ENCODE measurements at places on chromosomes 11 and 22. TPM values are rescaled to one million over a fixed set of nuclear protein-coding genes. Genes with fewer than 3 reads are reported as not detected.
A peak's percentile ranks its signal among the peaks of the same experiment; 100 is the strongest.

Gene PHLDA2
- 1.8 TPM for total RNA-seq

Gene NXPE1
- not detected for total RNA-seq

Gene SLN
- total RNA-seq, result 767 TPM

Gene PANX2
- 1.7 TPM for total RNA-seq

Gene OR10A2
- total RNA-seq, result not detected

Gene C11orf86
- not detected for total RNA-seq

Gene GAL
- not detected for total RNA-seq

Gene LRFN4
- total RNA-seq, result 8.6 TPM

Gene BAIAP2L2
- 0.63 TPM for total RNA-seq

Gene TMEM25
- total RNA-seq, result 16.5 TPM

DNA sequence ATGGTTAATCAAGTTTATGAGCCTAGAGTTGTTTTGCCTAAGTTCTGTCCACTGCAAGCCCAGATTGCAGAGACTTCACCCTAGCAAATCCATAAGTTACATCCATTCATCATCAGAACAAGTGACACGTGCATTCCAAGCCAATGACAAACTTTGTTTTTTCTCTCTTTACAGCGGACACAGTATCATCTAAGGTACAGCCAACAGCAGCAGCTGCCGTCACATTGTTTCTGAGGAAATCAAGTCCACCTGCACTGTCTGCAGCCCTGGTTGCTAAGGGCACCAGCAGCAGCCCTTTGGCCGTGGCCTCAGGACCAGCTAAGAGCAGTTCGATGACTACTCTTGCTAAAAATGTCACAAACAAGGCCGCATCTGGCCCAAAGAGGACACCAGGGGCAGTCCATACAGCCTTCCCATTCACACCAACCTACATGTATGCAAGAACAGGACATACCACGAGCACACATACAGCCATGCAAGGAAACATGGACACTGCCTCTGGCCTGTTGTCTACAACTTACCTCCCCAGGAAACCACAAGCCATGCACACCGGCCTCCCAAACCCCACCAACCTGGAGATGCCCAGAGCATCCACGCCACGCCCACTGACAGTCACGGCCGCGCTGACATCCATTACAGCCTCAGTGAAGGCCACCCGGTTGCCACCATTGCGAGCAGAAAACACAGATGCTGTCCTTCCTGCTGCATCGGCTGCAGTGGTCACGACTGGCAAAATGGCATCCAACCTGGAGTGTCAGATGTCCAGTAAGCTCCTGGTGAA, 155.8 kb downstream of the C11orf91 start:
- no peak for DNase-seq

DNA sequence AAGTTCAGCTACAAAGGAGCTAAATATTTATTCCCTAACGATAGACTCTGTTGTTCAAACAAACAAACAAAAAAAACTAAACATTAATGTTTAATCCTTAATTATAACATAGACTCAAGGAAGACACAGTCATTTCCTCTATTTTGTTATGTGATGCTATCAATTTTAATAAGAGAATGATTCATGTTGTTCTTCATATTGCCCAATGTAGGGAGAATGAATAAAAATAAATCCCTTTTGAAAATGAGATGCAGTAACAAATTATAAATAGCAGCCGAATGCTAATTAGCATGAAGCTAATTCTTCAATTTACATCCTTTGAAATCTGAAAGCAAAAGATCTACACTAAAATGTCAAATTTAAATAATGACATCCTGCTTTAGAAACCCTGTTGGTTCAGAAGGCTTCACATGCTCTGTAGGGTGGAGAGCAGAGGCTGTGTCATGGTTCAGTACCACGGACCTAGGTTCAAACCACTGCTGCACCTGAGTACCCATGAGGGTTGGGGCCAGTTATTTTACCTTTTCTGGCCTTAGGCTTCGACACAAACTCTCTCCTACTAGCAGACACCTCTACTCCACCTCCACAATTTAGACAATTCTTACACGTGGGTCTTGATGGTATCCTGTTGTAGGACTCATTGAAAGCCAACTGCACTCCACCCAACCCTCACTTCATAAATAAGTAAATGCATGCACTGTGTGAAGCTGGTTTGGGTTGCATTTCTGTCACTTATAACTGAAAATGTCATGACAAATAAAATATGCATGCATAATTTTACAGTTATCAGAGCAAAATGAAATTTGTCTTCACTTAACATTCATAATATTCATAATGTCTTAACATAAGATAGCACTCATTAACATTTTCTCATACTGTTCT, 89.0 kb downstream of the RRAS2 start:
- no peak for DNase-seq

- no peak for DNase-seq
These were observed at the start of gene LRP5 for GRCh38 chr11:68312117-68312779. Gene LRP5 (plus strand): TSS chr11:68312591. CDS start chr11:68312715, 124 bp downstream.

DNA sequence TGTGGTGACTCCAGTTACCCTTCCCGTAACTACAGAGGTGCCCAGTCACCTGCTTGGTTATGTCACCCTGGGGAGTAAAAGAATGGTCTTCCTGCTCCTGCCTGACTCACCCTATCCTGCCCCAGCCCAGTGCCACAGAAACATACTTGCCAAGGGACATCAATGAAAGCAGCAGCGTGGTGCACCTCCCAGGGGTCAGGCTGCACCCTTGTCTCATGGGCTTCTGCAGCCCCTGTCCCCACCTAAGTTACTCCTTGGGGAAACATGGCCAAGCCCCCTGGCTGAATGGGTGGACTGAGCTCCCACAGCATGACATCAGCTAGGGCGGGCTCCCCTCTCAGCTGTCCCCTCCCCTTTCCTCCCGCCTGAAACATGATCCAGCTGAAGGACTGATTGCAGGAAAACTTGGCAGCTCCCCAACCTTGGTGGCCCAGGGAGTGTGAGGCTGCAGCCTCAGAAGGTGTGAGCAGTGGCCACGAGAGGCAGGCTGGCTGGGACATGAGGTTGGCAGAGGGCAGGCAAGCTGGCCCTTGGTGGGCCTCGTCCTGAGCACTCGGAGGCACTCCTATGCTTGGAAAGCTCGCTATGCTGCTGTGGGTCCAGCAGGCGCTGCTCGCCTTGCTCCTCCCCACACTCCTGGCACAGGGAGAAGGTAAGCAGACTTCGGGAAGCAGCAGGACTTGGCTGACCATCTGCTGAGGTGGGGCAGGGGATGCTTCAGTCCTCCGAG, at the start of gene HTR3A:
TSS of gene HTR3A (plus strand) at position 368 of the 730 bp plus-strand sequence. CDS start at position 586, 218 bp downstream.
- peak; percentile 74 for DNase-seq

DNA sequence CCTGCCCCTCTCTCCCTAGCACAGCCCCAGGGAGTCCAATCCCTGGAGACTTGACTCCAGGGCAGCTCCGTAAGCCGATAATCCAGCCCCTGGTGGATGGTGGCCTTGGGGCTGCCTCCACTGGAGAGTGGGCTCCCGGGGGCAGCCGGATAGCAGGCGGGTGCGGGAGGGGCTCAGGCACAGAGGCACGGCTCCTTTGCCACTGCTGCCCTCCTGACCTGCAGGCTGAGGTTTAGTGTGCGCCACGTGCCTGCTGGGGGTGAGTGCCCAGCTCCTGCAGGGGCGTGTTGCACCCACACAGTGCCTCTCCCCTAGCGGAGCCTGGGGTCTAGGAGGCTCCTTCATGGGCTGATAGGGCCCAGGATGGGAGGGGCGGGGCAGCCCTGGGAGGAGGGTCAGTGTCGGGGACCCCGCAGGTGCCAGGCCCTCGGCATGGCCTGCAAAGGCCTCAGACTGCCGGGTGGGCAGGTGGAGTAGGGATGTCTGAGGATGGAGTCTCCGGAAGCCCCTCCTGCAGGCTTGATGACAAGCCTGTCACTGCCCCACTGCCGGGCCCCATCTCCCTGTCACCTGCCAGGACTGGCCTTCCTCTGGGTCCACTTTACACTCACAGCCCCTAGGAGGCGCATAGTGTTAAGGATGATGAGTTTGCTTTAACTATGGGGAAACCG, 5.6 kb downstream of the DUSP8 start:
- DNase-seq, result no peak

- DNase-seq, result no peak
These were observed 5.9 kb downstream of the TP53AIP1 start for GRCh38 chr11:128936606-128937251.

- no peak for DNase-seq
These were observed 395.7 kb downstream of the AASDHPPT start for GRCh38 chr11:106473089-106473722.

DNA sequence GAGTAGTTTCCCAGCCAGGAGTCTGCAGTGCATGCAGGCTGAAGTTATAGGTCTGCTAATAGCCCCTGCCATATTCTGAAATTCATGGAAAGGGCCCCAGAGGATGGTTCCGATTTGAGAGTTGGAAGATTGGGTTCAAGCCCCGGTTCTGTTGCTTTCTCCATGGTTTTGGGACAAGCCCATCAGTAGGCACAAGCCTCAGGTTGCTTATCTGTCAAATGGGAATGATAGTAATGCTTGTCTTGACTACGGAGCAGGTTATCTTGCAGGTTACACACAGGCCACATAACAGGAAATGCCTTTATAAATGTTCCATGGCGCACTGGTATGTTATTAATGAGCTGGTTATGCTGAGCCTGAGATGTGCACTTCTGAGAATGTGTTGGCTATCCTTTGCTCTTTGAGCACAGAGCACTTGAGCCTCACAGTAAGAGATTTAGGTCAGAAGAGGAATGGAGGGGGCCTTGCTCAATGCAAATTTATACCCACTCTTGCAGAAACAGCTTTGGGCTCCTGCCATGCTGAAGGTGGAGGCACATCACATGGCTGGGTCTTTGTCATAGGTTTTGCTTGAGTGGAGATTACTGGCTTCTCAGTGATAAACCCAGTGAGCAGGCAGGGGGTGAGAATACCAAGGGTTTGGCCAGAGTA, 47.1 kb downstream of the ZNRF3 start:
- DNase-seq, result no peak

DNA sequence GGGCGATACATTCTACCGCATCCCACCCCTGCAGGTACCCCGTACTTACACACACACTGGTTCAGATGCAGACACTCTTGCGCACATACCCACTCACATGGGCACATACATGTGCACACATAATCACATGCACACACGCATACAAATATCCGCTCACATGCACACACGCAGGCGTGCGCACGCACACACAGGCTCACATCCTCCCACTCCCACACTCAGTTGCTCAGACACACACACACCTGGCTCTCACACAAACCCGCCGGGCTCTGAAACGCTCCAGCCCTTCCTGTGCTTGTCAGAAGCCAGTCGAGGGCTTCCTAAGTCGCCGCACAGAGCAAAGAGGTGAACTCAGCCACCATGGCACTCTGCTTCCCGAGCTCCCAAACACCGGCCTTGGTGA, 164.5 kb downstream of the CRYBB2 start:
- no peak for DNase-seq

DNA sequence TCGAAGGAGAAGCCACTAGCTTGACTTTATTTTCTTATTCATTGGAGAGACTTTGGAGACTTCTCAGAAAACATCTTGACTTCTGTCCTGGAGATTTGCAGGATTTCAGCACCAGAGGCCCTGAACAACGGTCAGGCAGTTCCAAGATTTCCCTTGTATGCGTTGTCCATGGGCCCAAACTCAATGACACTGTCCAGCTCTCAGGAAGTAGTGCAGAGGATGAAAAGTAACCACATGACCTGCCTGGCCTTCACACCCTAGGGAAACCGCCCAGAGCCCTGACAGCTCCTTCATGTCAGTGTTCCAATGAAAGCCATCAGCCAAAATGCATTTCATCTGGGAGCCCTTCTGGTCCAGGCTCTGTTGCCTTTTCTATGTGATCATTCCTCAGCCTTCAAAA, 214.1 kb downstream of the BLID start:
- DNase-seq, result no peak

DNA sequence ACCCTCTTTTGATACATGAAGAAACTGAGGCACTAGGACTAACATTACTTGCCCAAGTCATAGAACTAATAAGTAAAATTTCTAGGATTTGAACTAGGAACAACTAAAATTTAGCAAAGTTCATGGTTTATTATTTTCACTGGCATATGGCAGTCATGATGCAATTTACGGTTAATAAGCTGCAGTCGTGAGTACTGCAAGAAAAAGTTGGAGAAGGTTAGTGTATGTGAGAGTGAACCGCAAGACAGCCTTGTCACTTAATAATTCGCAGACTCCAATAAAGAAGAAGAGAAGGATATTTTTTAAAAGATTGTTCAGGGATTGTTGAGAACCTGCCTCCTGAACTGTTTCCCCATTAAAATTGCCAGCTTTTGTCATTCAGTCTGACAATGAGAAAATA, 663.4 kb upstream of the TENM4 start:
- no peak for DNase-seq

GRCh38 chr22:41782316-41782715, 18.2 kb upstream of the CCDC134 start:
- DNase-seq, result no peak
